ENCODE measurements at places on chromosomes 1 and 21.

GRCh38 chr1:160779626-160780397, 16.2 kb upstream of the LY9 start:
- DNase-seq, result peak; percentile 78

DNA sequence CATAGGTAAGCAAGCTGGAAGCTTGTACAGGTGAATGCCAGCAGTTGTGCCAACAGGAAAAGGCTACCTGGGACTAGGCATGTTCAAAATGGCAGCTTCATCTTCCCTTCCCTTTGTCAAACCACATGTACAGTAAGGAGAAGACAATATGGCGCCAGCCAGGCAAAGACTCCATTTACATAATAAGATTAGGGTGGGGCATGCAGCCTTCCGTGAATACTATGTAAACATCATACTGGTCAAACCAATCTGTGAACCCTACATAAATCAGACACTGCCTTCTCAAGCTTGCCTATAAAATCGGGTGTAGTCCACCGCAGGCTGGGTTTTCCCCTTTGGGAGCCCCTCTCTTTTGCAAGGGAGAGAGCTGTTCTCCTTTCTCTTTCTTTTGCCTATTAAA, 24.6 kb downstream of the ATF3 start:
- DNase-seq, result no peak

DNA sequence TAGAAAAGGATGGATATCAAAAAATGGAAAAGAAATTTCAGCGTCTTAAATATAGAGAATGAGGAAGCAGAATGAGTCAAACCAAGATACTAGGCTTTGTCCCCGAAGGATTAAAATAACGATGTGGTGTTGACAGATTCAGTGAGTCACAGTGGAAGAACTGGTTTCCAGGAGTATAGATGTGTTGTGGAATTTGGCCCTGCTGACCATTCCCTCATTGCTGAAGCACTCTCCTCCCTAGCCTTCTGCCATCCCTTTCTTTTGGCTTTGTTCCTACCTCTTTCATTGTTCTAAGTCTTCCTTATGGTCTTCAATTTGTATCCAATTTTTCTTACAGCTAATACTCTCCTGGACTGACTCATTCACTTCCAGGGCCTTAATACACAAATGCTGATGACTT, 23.1 kb upstream of the USP25 start:
- DNase-seq, result no peak

GRCh38 chr1:202661136-202661845, 49.0 kb downstream of the SYT2 start:
- DNase-seq, result no peak

GRCh38 chr1:233667741-233668140, 53.8 kb downstream of the KCNK1 start:
- DNase-seq, result no peak

- DNase-seq, result no peak
Observed at GRCh38 chr1:244350027-244350426, 101.7 kb downstream of the ADSS2 start.

DNA sequence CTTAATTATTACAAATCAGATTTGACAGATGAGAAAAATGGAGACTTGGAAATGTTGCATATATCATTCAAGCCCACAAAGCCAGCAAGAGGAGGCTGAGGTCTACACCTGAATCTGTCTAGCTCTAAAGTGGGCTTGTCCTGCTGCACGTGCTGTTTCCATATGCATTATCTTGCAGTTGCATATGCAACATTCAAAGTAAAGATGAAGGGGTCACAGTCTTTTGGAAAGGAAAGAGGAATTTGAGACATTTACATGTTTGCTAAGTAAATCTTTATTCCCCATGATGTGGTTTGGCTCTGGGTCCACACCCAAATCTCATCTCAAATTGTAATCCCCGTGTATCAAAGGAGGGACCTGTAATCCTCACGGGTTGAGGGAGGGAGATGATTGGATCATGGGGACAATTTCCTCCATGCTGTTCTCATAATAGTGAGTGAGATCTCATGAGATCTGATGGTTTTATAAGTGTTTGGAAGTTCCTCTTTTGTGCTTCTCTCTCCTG, 98.3 kb downstream of the BACH1 start:
- DNase-seq, result no peak

DNA sequence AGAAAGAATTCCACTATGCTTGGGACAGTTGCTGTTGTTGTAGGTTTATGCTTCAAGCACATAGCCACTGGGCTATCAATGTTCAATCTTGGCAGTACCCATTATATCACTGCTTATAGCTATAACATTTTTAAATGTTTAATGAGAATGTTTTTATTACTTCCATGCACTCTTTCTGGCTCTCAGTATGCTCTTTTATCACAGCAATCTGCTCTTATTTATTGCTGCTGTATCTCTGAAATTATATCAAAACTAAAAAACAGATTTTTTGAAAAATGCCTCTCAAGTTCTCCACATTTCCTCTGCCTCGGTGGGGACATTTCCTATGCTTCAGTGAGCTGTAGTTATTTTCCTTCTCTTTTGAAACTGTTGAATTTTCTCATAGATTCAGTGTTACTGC, 5.4 kb upstream of the SGIP1 start:
- DNase-seq, result no peak

DNA sequence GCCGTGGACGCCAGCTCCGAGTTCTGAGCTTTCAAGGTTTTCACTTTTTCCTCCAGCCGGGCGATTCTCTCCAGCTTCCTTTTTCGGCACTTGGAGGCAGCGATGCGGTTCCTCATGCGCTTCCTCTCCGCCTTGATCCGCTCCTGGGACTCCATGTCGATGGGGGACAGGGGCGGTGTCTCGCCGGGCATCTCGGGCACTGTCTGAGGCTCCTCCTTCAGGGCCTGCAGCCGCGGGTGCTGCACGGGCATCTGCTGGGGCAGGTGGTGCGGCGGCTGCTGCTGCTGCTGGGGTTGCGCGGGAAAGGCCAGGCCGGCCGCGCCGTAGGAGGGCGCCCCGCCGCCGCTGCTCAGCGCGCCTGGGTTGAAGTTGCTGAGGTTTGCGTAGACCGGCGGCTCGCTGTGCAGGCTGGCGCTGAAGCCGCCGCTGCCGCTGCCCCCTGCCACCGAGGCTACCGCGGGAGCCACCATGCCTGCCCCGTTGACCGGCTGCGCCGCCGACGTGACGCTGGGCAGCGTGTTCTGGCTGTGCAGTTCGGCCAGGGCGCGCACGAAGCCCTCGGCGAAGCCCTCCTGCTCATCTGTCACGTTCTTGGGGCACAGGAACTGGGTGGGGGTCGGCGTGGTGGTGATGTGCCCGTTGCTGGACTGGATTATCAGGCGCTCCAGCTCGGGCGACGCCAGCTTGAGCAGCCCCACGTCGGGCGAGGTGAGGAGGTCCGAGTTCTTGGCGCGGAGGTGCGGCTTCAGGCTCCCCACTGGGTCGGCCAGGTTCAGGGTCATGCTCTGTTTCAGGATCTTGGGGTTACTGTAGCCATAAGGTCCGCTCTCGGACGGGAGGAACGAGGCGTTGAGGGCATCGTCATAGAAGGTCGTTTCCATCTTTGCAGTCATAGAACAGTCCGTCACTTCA, 1.4 kb downstream of the JUN start:
- DNase-seq, result peak; percentile 82

DNA sequence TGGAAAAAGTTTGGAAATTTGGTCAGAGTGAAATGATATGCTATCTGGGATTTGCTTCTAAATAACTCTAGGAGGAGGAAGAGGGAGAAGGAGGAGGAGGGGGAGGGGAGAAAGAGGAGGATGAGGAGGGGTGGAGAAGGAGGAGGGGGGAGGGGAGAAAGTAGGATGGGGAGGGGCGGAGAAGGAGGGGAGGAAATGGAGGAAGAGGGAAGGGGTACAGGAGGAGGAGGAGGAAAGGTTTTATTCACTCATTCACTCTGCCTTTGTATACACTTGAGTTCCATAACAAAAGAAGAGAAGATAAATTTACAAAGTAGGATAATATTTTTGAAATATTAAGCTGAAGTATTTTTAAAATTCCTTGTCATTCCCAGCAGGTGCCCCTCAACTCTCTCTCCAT, 6.3 kb upstream of the VPS26C start:
- no peak for DNase-seq

- DNase-seq, result no peak
Observed at GRCh38 chr1:246815693-246816270, 91.6 kb downstream of the SCCPDH start.

DNA sequence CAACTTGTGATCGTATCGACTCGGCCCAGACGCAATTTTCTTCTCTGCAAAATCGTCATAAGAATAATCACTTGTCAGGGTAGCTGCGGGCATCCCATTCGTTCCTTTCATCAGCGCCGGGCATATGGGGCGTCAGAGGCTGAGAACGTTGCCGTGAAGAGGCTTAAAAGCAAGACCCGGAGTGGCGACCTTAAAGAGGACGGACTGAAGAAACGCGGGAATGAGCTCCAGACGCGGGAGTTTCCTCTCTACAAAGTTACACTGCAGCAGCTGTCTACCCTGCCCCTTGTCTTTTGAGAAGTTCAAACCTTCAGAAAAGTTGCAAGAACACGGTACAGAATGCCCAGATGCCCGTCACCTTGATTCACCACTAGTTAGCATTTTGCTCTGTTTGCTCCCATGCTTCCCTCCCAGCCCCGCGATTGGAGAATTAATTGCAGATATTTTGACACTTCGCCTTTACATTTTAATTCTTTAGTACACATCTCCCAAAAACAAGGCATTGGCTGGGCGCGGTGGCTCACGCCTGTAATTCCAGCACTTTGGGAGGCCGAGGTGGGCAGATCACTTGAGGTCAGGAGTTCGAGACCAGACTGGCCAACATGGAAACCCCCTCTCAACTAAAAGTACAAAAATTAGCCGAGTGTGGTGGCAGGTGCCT, 967 bp downstream of the CENPS start:
- DNase-seq, result no peak

GRCh38 chr21:37829447-37829846, 86.8 kb downstream of the KCNJ6 start:
- DNase-seq, result no peak

- no peak for DNase-seq
Observed at GRCh38 chr1:89114662-89115061, 11.3 kb downstream of the GBP2 start.

- DNase-seq, result no peak
Observed at GRCh38 chr1:244291236-244292201, 160.2 kb downstream of the ADSS2 start.

DNA sequence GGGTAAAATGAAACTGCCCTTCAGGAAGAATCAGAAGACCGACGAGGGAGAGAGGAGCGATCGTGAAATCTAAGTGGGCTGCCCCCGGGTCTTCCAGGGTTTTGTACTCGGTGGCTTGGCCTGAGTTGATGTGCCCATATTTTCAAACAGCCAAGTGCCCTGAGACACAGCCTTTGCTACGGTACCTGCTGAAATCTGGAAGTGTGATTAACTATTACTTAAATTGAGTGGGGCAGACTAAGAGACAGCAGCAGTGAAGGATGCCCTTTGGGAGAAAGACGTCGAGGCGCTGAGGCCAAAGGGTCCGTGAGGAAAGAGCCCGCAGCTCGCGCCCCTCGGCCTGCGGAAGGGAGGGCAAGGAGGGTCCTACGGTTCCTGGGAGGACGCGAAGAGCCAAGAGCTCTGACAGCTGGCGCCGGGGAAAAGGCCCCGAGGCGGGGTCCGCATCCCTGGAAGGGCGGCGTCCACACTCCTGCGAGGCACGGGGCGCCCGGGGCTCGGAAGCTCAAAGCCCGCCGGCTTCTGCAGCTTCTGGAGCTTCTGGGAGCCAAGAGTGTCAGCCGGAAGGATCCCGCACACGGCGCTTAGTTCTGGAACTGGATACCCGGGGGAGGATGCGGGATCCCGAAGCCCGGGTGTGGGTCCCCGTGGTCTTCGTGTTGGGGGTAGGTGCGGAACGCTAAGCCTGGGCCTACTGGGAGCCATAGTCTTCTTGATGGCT, 15.4 kb upstream of the RNU1-4 start:
- DNase-seq, result peak; percentile 58

Data from activated effector memory CD4-positive, alpha-beta T cell treated with anti-CD3 and anti-CD28 coated beads, Interleukin-2, amount 50 U/mL, for 16 hours (primary cell).